ENCODE measurements at places on chromosomes 12 and 14. TPM values are rescaled to one million over a fixed set of nuclear protein-coding genes. Genes with fewer than 3 reads are reported as not detected.

CLEC14A gene
- polyA plus RNA-seq: not detected

FCF1 gene
- 22.6 TPM for polyA plus RNA-seq

SERPINA10 gene
- polyA plus RNA-seq: not detected

DNA sequence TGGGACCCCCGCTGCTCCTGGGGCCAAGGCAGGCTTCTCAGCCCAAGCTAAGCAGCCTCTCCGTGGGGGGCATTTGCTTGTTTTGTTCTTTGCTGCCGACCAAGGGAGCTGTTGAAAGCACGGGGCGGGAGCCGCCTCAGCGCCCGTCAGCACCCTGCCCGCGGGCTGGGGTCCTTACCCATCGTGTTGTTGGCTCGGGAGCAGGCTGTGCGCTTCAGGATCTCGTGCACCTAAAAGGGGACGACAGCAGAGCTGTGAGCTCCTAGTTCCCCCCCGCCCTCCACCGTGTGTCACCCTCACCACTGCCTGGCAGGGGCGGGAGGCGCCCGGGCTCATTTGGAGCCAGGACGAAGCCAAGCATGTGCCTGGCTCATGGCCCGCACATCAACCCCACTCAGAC lies 117.5 kb downstream of the ANO2 start:
- H3K27ac ChIP-seq: no peak overlapping the region
- H3K27me3 ChIP-seq: no peaks in the 10 kb centered on the region
- H3K4me3 ChIP-seq: no peak overlapping the region
- no peaks in the 10 kb centered on the region for H3K4me1 ChIP-seq
- H3K36me3 ChIP-seq: no peaks in the 10 kb centered on the region

DNA sequence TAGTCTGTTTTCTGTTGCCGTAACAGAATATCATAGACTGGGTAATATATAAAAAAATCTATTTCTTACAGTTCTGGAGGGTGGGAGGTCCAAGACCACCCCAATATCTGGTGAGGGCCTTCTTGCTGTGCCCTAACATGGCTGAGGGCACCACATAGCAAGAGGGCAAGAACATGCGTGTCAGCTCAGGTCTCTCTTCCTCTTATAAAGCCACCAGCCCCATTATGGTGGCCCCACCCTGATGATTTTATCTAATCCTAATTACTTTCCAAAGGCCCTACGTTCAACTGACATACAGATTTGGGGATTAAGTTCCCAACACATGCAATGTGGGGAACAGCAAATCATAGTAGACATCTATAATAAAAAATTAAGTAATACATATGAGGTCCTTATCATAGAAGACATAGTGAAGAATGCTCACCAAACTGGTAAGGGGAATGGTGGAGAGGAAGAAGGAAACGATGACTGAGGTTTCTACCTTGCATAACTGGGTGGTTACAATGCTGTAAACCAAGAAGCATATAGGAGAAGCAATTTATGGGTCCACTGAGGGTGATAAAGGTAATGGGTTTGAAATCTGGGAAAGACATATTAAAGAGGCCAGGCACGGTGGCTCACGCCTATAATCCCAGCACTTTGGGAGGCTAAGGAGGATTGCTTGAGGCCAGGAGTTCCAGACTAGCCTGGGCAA lies 27.0 kb downstream of the BTBD7 start:
- peaks cover 14% of the 10 kb centered on the region for H3K4me1 ChIP-seq
- H3K27ac ChIP-seq: peak overlapping the region; percentile 40
- H3K27me3 ChIP-seq: no peaks in the 10 kb centered on the region
- H3K4me3 ChIP-seq: no peak overlapping the region

All from CD14-positive monocyte (primary cell).